Left lobe of liver (tissue), 2 donors: ENCODE measurements at places on chromosomes 12 and 14. TPM values are rescaled to one million over a fixed set of nuclear protein-coding genes. Genes with fewer than 3 reads are reported as not detected.

GRCh38 chr14:47596860-47597259, 78.5 kb downstream of the MDGA2 start:
- DNase-seq: no peak

- DNase-seq: no peak
These were observed 36.0 kb downstream of the SLC8A3 start for GRCh38 chr14:70152704-70153103.

DNA sequence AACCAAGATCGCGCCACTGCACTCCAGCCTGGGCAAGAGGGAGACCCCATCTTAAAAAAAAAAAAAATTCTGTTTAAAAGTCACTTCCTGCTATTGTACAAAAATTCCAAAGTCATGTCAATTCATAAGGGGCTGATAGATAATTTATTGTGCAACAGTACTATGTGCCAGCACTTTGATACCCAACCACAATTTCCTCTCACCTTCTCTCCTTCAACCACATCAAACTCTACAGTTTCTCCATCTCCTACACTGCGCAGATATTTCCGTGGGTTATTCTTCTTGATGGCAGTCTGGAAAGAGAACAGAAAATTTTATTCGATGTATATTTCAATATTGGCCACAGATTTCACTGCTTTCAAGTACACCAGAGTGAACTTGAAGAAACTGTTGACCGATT, 7.6 kb downstream of the YBX3 start:
- no peak for DNase-seq

DNA sequence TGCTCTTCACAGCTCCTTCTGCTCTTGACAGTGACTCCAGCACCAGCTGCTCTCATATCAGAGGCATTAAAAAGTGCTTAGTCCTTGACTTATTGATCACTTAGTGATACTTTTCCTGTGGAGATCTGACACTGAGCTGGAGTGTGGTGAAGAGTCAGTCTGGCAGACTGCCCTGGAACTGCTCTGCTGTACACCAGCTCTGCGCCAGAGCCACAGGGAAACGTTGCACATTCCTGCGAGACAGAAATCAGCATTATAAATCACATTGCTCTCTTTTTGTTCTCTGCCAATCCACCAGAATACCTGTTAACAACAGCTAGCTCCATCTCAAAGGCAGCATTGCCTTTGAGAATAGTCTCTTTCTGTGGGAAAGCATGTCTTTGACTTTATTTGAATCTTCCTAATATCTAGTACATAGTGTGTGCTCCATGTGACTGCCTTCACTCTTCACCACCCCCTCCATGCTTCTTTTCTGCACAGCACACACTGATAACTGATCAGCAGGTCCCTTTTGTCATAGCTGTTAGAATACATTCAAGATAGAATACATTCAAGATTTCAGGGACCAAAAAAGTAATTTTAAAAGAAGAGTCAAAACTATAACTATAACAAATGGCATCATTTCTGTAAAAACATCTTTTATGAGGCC, 48.2 kb upstream of the VSX2 start:
- DNase-seq: no peak

DNA sequence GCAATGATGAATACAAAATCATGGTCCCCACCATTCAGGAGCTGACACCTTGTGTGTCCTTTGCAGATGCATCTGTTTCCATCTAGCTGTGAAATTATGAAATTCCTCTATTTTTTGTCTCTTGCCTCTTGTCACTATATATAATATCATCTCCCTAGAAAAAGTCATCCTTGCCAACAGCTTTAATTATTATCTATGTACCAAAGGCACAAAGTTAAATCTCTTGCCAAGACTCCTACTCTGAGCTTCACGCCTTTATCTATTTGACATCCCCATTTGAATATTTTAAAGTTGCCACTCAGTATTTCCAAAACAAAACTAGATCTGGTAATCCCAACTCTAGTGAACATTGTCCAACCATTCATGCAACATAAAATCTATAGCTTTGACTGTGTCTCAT, 32.0 kb upstream of the PRB2 start:
- no peak for DNase-seq

Gene B4GALNT1
- total RNA-seq: 0.60 TPM

Gene MORN3
- not detected for total RNA-seq

DNA sequence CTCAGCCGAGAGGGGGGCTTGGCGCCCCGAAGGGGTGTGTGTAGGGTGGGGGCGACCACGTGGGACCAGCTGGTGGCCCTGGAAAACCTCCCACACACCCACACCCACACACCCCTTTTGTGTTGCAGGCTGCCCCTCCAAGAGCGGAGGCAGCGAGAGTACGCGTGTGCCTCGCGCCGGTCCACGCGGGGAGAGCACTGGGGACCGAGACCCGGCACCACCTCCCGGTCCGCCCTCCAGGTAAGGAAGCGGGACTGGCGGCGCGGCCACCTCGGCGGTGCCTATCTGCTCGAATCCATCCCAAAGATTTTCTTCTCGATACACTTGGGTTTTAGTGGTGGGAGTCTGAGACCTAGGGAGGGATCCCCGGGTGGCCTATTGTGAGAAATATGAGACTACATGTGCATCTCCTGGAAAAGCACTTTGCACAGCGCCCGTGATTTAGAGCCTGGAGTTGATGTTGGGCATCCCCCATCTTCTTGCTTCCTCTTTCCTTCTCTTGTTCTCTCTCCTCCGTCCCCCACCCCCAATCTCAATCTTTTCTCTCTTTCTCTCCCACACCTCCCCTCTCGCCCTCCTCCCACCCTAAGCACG, 393 bp downstream of the SYT1 start:
- DNase-seq: no peak
